ENCODE measurements at places on chromosomes 7 and 10.

- no peak for DNase-seq
These were observed 94.9 kb downstream of the AKR1D1 start for GRCh38 chr7:138170959-138171703.

DNA sequence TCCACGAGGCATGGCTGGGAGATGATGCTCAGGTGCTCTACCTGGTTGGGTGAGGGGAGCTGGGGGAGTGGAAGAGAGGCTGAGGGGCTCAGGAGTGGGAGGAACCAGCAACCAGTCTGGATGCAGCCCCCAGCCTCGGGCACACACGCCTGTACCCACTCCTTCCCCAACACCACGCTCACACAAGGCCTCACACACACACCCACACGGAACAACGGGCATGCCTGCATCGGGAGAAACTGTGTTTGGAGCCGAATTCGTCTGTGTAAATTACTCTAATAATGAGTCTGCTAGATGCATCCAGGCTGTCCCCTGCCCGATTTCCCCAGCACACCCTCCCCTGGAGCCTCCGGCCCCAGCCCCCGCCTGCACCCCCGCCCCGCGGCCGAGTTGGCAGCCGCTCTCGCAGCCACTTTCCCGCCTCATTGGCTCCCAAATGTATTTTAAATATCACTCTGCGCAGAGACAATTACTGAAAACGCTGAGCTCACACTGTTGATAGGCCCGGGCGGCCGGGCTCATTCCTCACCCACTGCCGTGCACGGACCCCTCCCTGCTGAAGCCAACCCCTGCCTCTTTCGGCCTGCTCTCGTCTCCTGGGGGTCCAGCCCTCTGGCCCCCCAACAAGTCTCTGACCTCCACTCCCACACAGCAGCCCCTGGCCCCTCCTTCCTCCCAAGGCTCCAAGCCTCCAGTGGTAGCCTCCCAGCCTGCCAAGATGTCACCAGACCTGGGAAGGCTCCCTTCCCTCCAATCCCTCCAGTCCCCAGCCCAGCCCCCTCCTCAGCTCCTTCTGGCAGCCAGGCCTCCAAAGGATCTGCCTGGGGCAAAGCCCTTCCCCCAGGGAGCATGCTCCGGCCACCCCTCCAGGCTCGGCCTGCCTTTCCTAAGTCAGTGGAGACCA is 11.1 kb downstream of the H2BK1 start:
- no peak for DNase-seq

GRCh38 chr10:62853710-62854109 is 37.5 kb upstream of the EGR2 start:
- DNase-seq, result no peak

- DNase-seq, result no peak
These were observed 85.4 kb upstream of the GSDME start for GRCh38 chr7:24842449-24843241.

GRCh38 chr7:106814887-106815286 is 50.2 kb upstream of the PIK3CG start:
- no peak for DNase-seq

- DNase-seq, result no peak
These were observed 118.5 kb upstream of the ADCY1 start for GRCh38 chr7:45455662-45456061.

DNA sequence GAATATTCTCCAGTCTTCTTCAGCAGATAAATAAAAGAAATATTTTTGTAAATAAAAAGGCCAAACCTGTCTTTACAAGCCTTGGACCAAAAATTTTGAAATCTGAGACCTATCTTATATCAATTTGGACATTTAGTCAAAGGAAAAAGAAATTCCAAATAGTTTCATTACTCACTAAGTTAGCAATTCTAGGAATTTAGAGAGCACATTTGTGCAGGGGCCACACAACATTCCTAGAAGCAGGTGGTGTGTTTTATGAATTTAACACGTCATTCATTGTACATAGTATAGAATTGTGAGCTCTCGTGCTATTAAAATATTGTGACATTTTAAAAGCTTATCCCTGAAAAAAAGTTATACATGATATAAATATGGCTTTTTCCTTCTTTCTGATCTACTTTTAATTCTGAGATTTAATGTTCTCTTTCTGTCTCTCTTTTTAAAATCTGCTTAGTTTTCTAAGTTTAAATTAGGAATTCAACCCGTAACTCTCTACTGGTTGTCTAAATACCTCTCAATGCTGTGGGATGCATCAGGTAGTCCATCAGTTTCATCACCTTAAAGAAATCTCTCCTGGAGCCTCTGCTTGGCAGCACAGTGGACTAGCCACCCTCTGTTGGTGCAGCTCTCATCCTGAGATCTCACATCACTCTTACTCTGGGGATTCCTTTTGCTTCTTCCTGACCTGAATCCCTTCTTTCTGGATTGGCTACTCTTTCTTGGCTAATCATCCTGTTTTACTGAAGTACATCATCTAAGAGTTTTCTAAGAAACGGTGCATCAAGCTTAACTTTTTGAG is 124.5 kb downstream of the SEMA3E start:
- DNase-seq, result no peak

DNA sequence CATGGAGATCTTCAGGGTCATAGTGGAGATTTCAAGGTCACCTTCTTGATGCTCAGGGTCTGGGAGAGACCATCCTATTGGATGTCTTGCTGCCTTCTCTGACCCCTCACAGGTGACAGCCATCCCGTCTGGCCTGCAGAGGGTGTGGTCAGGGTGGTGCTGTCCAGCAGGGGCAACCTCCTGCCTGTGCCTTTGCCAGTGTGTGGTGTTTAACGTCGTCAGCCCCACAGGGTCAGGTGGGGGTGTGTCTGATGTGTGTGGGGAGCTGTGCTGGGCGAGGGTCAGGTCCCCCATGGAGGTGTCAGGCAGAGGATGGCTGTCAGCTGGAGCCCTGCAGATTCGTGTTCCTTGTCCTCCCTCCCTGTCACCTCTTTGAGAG is 16.5 kb downstream of the ADCY1 start:
- no peak for DNase-seq

- no peak for DNase-seq
These were observed 643.0 kb downstream of the SUGCT start for GRCh38 chr7:40777730-40778312.

GRCh38 chr7:55065079-55065478 is 46.3 kb downstream of the EGFR start:
- peak; percentile 97 for DNase-seq

GRCh38 chr7:116862951-116863670 is 724 bp downstream of the CAPZA2 start:
- DNase-seq, result peak; percentile 31

DNA sequence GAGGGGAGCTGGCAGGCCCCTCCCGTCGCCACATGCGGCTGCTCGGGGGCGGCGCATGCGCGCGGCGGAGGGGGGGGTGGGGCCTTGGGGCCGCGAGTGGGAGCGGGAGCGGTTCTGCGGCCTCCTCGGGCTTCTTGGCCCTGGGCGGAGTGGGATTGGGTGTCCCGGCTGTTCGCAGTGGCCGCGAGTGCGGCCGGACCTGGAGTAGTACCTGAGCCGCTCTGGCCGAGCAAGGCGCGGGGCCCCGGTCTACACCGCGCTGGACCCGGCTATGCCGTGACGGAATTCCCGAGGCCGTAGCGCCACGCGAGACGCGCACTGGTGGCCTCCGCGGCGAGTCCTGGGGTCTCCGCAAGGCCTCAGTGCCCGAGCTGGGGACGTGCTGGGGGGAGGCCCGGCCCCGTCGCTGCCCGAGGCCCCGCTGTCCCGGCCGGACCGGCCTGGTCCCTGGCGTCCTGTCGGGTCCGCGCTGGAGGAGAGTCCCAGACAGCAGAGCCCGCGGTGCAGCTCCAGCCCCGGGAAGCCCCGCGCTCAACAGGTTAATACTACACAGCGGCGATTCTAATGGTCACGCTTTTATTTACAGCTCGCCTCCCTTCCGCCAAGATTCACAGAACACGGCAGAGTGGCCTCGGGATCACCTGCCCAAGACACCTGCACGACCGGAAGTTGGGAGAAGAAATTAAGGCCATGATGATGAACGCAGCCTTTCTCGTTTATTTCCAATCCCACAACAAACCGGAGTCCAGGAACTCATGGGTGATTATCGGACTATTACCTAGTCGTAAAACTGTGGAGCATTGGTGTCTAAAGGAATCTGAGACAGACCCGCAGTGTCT is 671 bp upstream of the PAXIP1 start:
- DNase-seq, result peak; percentile 71

- DNase-seq, result peak; percentile 27
These were observed 112.0 kb downstream of the NEURL1 start for GRCh38 chr10:103605359-103606096.

DNA sequence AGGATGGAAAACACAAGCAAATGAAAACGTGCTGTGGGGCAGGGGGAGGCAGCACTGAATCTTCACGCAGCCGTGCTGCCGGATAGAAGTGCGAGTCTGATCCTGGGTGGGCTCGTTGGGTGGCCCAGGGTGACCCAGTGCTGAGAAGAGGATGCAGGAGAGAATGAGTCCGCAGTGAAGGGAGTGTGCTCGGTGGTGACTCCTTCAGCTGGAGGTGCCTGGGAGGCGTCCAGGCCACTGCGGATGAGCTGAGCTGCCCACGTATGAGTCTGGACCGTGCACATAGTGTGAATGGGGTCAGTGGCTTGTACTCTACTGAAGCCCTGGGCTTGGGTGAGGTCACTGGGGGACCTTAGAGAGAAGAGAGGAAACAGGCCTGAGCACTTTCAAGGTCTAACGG is 190.0 kb upstream of the MGMT start:
- DNase-seq, result no peak

GRCh38 chr10:43775384-43775783 is 126.7 kb upstream of the ZNF32 start:
- DNase-seq, result no peak

- no peak for DNase-seq
These were observed 21.1 kb downstream of the SLC29A4 start for GRCh38 chr7:5303591-5304505.

DNA sequence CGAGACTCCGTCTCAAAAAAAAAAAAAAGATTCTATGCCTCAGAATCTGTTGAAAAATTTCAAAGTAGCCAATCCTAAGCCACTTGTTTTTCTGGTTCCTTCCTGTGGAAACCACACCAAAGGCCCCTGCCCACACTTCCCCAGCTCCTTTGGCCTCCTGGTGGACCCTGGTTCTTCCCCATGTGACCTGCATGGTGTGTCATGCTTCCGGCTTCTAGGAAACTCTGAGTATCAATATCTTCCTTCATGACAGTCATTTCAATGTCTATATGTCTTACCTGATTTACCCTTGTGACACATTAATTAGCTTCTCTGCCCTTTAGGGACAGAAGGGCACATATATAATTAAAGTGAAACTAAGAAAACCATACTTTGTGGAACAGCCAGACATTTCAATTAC is 80.4 kb upstream of the GRB10 start:
- DNase-seq, result no peak

- DNase-seq, result no peak
These were observed 14.0 kb downstream of the MKLN1 start for GRCh38 chr7:131341690-131342089.

DNA sequence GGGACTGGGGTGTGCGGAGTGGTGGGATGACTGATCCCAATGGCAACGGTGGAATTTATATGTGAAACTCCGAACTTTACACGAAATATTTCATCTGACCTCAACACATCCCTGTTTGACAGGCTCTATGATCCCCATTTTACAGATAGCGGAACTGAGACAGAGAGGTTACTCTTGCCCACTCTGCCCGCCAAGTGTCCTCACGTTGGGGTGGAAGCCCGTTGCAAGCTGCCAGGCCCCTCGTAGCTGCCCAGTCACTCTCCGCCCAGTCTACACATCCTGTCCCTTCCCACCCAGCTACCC is 397 bp upstream of the NFE2L3 start:
- no peak for DNase-seq

- no peak for DNase-seq
These were observed 917.8 kb upstream of the ZNF722 start for GRCh38 chr7:63080831-63081230.

DNA sequence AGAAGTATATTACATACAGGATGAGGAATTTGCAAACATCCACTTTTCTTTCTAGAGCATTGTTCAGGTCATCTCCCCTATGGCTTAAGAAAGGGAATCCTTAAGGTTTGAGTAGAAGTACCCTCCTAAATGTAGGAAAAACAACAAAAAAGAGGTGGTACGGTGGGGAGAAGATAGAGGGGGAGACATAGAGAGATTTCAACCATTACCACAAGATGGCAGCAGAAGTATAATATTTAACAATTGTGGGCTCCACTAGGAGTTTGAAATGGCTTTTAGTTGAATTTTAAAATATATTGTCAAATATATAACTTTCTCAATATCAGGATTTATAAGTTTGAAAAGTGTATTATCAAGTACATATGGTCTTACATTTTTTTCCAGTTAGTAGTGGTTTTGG is 72.7 kb upstream of the PRKG1 start:
- peak; percentile 10 for DNase-seq

- DNase-seq, result no peak
These were observed 23.7 kb downstream of the UMAD1 start for GRCh38 chr7:7664291-7664690.

GRCh38 chr10:36888925-36889573 is 236.3 kb upstream of the ANKRD30A start:
- peak; percentile 3 for DNase-seq

DNA sequence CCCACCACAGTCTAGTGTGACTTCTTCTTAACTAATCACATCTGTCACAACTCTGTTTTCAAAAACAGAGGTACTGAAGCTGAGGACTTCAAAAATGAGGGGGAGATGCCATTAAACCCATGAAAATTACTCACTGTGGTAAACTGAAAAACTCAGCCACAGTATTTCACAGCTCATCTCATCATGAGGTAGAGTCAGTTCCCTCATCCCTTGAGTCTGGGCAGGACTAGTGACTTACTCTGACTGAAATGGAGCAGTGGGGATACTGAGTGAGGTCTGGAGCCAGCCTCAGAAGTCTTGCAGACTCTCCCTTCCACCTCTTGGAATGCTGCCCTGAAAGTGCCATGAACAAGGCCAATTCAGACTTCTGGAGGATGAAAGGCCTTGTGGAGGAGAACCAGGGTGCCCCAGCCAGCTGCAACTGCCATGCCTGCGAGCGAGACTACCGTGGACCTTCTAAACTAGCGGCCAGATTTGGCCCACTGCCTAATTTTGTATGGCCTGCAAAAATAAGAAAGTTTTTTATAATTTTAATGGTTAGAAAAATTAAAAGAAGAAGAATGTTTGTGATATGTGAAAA is 24.7 kb upstream of the ANKRD1 start:
- DNase-seq, result no peak

GRCh38 chr7:34011696-34012095 is 106.4 kb downstream of the BMPER start:
- no peak for DNase-seq

DNA sequence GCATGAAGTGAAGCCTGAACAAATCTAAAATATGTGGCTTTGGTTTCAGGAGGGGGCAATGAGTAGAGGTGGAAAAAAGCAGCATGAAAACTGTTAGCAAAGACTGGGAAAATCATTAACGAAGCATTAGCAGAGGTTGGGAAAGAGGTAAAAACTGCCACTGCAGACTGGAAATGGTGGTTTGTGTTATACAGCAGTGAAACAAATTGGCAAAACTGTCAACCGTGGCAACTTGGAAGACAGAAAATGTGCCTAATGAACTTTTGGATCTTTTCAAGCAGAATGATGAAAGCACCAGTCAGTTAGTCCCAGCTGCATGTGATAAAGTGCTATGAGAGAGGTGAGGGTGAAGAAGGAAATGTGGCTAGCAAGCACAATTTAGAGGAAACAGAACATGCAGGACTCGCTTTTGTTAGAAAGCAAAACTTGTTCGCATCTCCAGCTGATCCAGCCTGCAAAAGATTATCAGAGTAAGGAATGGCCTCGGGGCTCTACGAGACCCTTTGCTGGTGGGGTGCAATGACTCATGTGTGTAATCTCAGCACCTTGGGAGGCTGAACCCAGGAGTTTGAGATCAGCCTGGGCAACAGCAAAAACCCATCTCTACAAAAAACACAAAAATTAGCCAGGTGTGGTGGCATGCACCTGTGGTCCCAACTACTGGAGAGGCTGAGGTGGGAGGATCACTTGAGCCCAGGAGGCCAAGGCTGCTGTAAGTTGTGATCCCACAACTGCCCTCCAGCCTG is 45.7 kb downstream of the SKIDA1 start:
- peak; percentile 18 for DNase-seq
